Fibroblast of skin of left quadriceps (primary cell): ENCODE measurements at places on chromosomes 13 and 19.
A peak's percentile ranks its signal among the peaks of the same experiment; 100 is the strongest.

GRCh38 chr13:50626101-50626547, 217.4 kb downstream of the DLEU7 start:
- peak; percentile 57 for DNase-seq

GRCh38 chr19:9671655-9672054, 3.2 kb downstream of the ZNF562 start:
- no peak for DNase-seq

- DNase-seq, result peak; percentile 74
Measured at GRCh38 chr19:35120492-35120891, 4.9 kb downstream of the FXYD3 start.

- DNase-seq, result peak; percentile 30
Measured at GRCh38 chr19:34366738-34367623, 2.0 kb downstream of the GPI start.

GRCh38 chr19:16942583-16942982, 53.8 kb downstream of the F2RL3 start:
- DNase-seq, result no peak

DNA sequence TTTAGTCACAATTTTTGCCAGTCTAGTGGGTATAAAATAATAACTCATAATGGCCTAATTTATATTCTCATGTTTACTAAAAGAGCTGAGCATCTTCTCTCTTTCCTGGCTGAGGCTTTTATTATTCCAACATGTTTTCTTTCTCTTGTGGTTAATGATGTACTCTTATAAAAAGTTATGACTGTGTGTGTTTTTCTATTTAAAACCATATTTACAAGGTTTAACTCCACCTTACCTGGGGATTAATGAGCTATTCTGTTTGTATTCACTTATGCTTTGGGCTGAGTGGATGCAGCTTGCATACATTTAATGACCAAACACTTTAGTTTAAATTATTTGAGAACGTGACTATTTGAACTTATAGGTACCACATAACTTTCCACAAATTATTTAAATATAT, 1365.7 kb upstream of the SLC10A2 start:
- DNase-seq, result no peak

- no peak for DNase-seq
Measured at GRCh38 chr13:32588736-32589135, 2.5 kb downstream of the PDS5B start.

- DNase-seq, result no peak
Measured at GRCh38 chr19:3266792-3267514, 42.5 kb downstream of the CELF5 start.
